ENCODE measurements at places on chromosomes 5 and 9. TPM values are rescaled to one million over a fixed set of nuclear protein-coding genes. Genes with fewer than 3 reads are reported as not detected.

Gene PCDHGB6
- 0.09 TPM for total RNA-seq

Gene FOXD4L6
- total RNA-seq = not detected

Gene GOLGA2
- total RNA-seq = 29.8 TPM

Gene FBLL1
- total RNA-seq = not detected

Gene TMEM171
- total RNA-seq = not detected

Gene IRX2
- total RNA-seq = not detected

Gene QRFP
- not detected for total RNA-seq

Gene SPATA31A3
- not detected for total RNA-seq

Gene RMRP
- 13,311 TPM for total RNA-seq

Gene TAF11L10
- not detected for total RNA-seq

Gene INSL6
- total RNA-seq = not detected

GRCh38 chr5:5699062-5699461 lies 276.6 kb downstream of the ICE1 start:
- no peak overlapping the region for H3K4me3 ChIP-seq
- no peaks in the 10 kb centered on the region for H3K4me1 ChIP-seq
- peaks cover 10% of the 10 kb centered on the region for H3K27me3 ChIP-seq
- no peaks in the 10 kb centered on the region for H3K36me3 ChIP-seq

GRCh38 chr5:102971676-102972293 lies 148.2 kb downstream of the GIN1 start:
- peaks cover 10% of the 10 kb centered on the region for H3K36me3 ChIP-seq
- H3K4me1 ChIP-seq = no peaks in the 10 kb centered on the region
- H3K27me3 ChIP-seq = no peaks in the 10 kb centered on the region
- H3K4me3 ChIP-seq = no peak overlapping the region

DNA sequence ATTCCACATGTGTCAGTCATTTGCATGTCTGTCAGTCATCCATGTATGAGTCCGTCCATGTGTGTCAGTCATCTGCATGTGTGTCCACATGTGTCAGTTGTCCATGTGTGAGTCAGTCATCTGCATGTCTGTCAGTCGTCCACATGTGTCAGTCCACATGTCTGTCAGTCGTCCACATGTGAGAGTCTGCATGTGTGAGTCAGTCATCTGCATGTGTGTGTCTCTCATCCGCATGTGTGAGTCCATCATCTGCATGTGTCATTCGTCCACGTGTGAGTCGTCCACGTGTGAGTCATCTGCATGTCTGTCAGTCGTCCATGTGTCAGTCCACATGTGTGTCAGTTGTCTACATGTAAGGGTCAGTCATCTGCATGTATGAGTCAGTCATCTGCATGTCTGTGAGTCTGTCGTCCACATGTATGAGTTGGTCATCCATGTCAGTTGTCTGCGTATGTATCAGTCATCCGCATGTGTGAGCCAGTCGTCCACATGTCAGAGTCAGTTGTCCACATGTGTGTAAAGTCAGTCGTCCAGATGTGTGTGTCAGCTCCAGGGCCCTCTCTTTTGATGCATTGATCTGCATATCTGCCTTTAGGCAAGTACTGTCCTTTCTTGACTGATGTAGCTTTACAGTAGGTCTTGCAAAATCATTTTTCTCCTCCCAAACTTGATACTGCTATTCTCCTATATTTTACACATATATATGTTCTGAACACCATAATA lies 72.5 kb upstream of the CACNA1B start:
- no peak overlapping the region for H3K4me3 ChIP-seq
- DNase-seq = no peak
- H3K27ac ChIP-seq = no peak overlapping the region
- H3K27me3 ChIP-seq = no peaks in the 10 kb centered on the region

DNA sequence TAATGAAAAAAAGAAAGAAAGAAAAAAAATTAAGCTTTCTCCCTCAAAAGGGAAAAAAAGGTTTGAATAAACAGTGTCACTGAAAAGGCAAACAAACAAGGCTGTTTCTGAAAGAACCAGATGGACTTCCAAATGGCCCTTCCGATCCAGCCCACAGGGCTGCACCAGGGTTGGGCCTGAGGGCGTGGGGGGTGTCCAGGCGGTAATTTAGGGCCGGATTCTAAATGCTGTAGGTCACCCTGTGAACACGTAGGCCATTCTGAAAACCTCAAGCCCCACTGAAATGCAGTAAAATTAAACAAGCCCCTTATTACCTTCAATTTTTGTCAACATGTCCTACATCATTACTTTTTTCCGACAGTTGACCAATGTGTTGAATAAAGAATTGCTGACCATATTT lies 132.1 kb downstream of the HSD17B3 start:
- peaks cover 13% of the 10 kb centered on the region for H3K27me3 ChIP-seq
- no peak for DNase-seq
- no peaks in the 10 kb centered on the region for H3K4me1 ChIP-seq

- H3K4me3 ChIP-seq = peak overlapping the region; percentile 96
- no peaks in the 10 kb centered on the region for H3K27me3 ChIP-seq
- H3K27ac ChIP-seq = peak overlapping the region; percentile 94
- peak; percentile 35 for DNase-seq
- peaks cover 34% of the 10 kb centered on the region for H3K36me3 ChIP-seq
These were observed 744 bp downstream of the OTULIN start for GRCh38 chr5:14665101-14665822.

GRCh38 chr5:132748522-132749000 lies 1.3 kb downstream of the CCNI2 start:
- H3K4me1 ChIP-seq = peaks cover 41% of the 10 kb centered on the region
- H3K36me3 ChIP-seq = peaks cover 19% of the 10 kb centered on the region
- peak overlapping the region; percentile 27 for H3K27ac ChIP-seq
- H3K4me3 ChIP-seq = peak overlapping the region; percentile 55
- H3K27me3 ChIP-seq = peaks cover 10% of the 10 kb centered on the region

DNA sequence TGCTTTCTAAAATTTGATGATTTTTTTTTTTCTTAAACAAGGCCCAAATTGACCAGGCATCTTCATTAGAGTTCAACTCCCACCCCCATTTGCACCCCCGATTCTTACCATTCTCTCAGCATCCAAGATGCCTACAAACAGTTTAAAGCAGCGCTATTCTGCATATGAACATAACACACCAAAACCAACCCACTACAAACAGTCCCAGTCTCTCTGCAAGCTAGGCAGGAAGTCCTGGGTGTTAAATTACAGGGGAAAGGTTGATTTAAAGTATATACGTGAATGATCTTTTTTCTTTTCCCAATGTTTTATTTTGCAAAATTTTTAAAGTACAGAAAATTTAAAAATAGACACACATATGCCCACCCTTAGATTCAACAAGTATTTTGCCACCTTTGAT lies 127.0 kb downstream of the ADAMTS12 start:
- no peak overlapping the region for H3K27ac ChIP-seq
- H3K36me3 ChIP-seq = no peaks in the 10 kb centered on the region
- DNase-seq = no peak
- no peak overlapping the region for H3K4me3 ChIP-seq
- H3K4me1 ChIP-seq = no peaks in the 10 kb centered on the region

DNA sequence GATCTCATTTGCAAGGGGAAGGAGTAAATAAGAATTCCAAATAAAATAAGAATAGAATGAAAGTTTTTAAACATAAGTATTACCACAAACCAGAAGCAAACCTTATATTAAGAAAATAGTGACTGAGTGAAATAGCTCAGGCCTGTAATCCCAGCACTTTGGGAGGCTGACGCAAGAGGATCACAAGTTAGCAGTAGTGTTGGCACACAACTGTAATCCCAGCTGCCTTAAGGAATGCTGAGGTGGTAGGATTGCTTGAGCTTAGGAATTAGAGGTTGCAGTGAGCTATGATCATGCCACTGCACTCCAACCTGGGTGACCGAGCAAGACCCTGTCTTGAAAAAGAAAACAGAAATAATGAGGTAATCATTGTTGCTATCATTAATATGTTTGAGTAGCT lies 47.0 kb downstream of the APC start:
- no peak overlapping the region for H3K4me3 ChIP-seq
- DNase-seq = no peak
- no peak overlapping the region for H3K27ac ChIP-seq
- H3K4me1 ChIP-seq = no peaks in the 10 kb centered on the region
- H3K27me3 ChIP-seq = no peaks in the 10 kb centered on the region
- H3K36me3 ChIP-seq = peaks cover 5% of the 10 kb centered on the region

GRCh38 chr9:83445703-83446265 lies 92.4 kb downstream of the FRMD3 start:
- no peaks in the 10 kb centered on the region for H3K27me3 ChIP-seq
- no peak for DNase-seq
- H3K4me3 ChIP-seq = no peak overlapping the region
- H3K27ac ChIP-seq = no peak overlapping the region
- H3K36me3 ChIP-seq = no peaks in the 10 kb centered on the region

- H3K4me3 ChIP-seq = no peak overlapping the region
- no peak overlapping the region for H3K27ac ChIP-seq
These were observed 13.2 kb upstream of the CEL start for GRCh38 chr9:133048595-133048994.

GRCh38 chr5:74499256-74500050 lies 141.1 kb downstream of the ENC1 start:
- peaks cover under 1% of the 10 kb centered on the region for H3K27me3 ChIP-seq
- no peaks in the 10 kb centered on the region for H3K36me3 ChIP-seq
- no peak overlapping the region for H3K27ac ChIP-seq
- DNase-seq = no peak

GRCh38 chr9:16683326-16683725 lies 187.1 kb downstream of the BNC2 start:
- H3K4me1 ChIP-seq = no peaks in the 10 kb centered on the region
- no peaks in the 10 kb centered on the region for H3K36me3 ChIP-seq
- no peaks in the 10 kb centered on the region for H3K27me3 ChIP-seq
- H3K27ac ChIP-seq = no peak overlapping the region

GRCh38 chr9:116844621-116845020 lies 157.5 kb downstream of the TRIM32 start:
- H3K36me3 ChIP-seq = no peaks in the 10 kb centered on the region
- H3K27me3 ChIP-seq = no peaks in the 10 kb centered on the region
- H3K27ac ChIP-seq = no peak overlapping the region
- H3K4me1 ChIP-seq = no peaks in the 10 kb centered on the region

Measured in activated CD8-positive, alpha-beta T cell treated with anti-CD3 and anti-CD28 coated beads for 36 hours (primary cell).